Body of pancreas (tissue), 4 donors: ENCODE measurements at places on chromosomes 7 and 10. TPM values are rescaled to one million over a fixed set of nuclear protein-coding genes. Genes with fewer than 3 reads are reported as not detected.

The DIP2C gene
- total RNA-seq = 9.6 TPM

The CTAGE8 gene
- total RNA-seq = 3.4 TPM

The EPHB6 gene
- 37.1 TPM for total RNA-seq

- DNase-seq = peak; percentile 83
These were observed 47.7 kb upstream of the FGL2 start for GRCh38 chr7:77247206-77247850.

The LAMB1 gene
- total RNA-seq = 91.6 TPM

The ADGRA1 gene
- total RNA-seq = under 0.01 TPM

GRCh38 chr7:66183700-66184099 is 21.4 kb upstream of the TPST1 start:
- DNase-seq = no peak

- DNase-seq = no peak
These were observed 82.3 kb downstream of the HTR7 start for GRCh38 chr10:90775351-90776028.

DNA sequence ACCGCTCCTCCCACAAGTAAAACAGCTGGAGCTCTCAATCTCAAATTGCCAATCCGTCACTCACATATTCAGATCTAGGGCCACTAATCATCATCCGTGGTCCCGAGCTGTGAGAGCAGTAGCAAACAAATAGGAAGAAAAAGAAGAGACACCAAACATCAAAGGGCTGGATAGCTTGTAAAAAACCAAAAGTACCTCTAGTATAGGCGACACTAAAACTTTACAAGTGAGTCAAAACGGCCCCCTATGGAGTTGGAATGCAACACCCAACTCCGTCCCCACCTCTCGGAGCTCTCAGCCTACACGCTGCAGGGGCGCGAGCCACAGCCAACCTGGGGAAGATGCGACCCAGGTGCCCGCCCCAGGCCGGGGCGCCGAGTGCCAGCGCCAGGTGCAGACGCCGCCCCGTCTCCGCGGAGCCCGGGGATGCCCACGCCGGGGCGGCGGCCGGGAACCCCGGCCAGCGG is 581 bp downstream of the FAM3C start:
- peak; percentile 33 for DNase-seq

The PNLIP gene
- 12,294 TPM for total RNA-seq

GRCh38 chr10:72790216-72790990 is 98.5 kb downstream of the MCU start:
- no peak for DNase-seq

DNA sequence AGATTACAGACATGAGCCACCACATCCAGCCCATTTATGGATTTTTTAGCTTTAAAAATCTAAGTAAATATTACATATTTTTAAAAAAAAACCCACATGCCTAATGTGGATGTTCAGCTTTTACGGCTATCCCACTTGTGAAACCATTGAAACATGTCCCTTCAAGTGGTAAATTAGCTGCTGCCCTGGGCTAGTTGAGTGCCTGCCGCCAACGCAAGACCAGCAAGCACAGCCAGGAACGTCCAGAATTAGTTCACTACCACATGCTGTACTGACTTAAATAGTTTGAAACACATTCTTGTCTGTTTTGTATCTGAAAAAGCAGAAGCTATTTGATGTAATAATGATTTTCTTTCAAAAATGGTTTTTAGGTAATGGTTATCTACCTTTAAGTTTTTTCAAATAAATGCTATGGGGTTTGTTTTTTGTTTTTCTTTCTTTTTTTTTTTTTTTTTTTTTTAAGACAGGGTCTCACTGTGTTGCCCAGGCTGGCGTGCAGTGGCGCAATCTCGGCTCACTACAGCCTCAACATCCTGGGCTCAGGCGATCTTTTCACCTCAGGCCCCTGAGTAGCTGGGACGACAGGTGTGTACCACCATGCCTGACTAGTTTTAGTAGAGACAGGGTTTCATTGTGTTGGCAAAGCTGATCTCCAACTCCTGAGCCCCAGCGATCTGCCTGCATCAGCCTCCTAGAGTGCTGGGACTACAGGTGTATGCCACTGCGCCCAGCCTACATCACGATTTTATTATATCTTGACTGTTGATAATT is 57.0 kb downstream of the KLRG2 start:
- DNase-seq = no peak

The NXPH1 gene
- not detected for total RNA-seq

GRCh38 chr7:80284855-80285254 is 150.2 kb downstream of the GNAI1 start:
- DNase-seq = no peak

- DNase-seq = no peak
These were observed 57.0 kb downstream of the BRAF start for GRCh38 chr7:140867467-140868462.

GRCh38 chr10:3425261-3425660 is 252.7 kb upstream of the PITRM1 start:
- no peak for DNase-seq

- peak; percentile 61 for DNase-seq
These were observed 3.7 kb upstream of the DPYSL4 start for GRCh38 chr10:132183046-132183445.

The OPN1SW gene
- not detected for total RNA-seq

DNA sequence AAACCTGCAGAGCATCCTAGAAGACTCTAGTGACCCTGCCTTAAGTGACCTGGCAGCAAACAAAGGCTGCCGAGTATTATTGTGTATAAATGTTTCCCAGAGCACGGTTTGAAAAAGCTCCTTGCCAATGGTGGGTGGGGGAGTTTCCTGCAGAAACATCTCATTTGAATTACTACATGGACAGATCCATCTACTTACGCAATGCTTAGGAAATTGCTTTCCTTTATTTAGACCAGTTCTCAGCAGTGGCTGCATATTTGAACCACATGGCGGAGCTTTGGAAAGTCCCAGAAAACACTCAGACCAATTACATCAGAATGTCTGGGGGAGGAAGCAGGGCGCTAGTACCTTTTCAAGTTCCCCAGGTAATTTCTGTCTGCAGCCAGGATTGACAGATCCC is 560.9 kb downstream of the SDK1 start:
- DNase-seq = peak; percentile 36

- no peak for DNase-seq
These were observed 102.4 kb upstream of the SEMA3D start for GRCh38 chr7:85289279-85289678.

DNA sequence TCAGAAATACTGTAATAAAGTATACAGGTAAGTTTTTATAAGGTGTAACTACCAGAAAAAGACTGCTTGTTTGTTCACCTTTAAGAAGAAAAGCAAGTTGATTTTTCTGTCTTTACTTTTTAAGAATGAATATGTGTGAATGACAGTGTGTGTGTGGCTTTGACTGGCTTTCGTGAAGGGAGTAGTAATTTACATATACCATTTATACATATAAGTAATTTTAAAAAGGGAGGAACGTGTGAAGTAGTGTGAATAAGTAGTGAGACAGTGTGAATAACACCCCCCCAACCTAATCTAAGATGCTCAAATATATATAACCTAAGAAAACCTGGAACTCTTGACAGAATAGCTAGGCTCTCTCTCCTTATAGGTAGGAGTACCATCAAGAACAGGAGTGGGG is 33.2 kb downstream of the RBM33 start:
- no peak for DNase-seq

DNA sequence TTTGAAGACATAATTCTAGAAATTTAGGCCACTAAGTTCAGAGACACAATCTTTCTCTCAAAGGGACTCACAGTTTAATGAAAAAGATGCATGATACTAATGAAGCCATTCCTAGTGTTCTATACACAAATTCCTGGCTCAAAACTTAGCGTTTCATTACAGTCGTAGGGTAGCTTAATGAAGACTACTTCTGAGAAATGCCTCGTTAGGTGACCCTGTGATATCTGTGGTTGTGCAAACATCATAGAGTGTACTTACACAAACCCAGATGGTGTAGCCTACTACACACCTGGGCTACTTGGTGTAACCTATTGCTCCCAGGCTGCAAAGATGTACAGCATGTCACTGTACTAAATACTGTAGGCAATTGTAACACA is 488 bp upstream of the CHCHD3 start:
- DNase-seq = no peak

DNA sequence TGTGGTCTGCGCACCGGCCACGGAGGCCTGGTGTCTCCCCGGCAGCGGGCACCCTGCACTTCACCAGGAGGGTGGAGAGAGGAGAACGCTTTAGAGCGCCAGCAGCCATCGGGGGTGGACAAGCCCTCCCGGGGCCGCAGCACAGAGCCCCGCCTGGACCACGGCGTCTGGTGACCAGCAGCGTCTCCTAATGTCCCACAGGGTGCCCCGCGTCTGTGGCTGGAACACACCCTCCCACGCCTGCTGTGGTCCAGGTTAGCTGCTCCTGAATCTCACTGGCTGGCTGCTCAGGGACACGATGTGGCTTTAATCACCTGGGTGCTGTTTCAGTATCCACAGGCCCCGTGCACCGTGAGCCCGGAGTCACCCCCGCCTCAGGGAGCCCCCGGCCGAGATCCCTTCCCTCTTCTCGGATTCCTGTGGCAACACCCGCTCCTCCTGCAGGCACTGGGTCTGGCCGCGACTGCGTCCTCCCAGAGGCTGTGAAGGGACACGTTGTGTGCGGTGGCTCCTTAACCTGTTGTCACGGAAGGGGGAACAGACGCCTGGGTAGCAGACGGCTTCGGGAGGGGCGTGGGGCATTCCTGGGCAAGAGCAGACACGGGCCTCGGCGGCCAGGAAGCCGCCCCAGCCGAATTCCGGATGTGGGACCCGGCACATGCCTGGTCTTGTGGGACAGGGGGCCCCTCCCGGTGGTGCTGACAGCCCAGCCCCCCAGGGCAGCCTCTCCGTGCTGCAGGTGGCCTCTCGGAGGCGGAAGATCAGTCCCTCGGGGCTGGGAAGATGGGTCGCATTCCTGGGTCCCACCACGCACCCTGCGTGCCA is 78.9 kb downstream of the FOXL3 start:
- no peak for DNase-seq

The LEP gene
- 1.8 TPM for total RNA-seq

GRCh38 chr7:152568972-152569371 is 107.0 kb downstream of the XRCC2 start:
- no peak for DNase-seq

The SLC39A12 gene
- not detected for total RNA-seq

GRCh38 chr7:31805209-31805818 is 118.3 kb downstream of the PPP1R17 start:
- no peak for DNase-seq

DNA sequence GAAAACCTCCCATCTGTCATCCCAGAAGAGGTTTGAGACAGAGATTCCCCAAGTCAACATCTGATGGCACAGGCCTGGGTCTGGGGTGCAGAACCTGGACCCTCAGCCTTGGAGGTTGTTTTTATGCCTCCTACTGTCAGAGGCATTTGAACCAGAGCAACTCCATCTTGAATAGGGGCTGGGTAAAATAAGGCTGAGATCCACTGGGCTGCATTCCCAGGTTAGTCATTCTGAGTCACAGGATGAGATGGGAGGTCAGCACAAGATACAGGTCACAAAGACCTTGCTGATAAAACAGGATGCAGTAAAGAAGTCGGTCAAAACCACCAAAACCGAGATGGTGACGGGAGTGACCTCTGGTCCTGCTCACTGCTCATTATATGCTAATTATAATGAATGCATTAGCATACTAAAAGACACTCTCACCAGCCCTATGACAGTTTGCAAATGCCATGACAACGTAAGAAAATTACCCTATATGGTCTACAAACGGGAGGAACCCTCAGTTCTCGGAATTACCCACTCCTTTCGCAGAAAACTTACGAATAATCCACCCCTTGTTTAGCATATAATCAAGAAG is 92.0 kb downstream of the ITGA8 start:
- no peak for DNase-seq

DNA sequence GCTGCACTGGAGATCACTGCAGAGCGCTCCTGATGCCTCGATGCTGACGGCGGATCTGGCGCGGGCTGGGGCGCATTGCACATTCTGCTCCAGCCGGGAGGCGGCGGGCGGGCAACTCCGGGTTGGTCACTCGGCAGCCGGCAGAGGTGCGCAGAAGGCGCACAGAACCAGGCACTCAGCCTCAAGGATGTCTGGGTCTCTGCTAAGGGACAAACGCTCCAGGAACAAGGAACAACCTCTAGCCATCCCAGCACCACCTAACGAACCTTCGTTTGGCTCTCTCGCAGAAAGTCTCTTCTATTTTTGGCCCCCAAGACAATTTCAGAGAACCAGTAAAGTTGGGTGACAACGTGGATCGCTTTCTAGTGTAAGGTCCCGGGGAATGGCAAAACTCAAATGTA is 254.6 kb downstream of the OTUD1 start:
- peak; percentile 22 for DNase-seq

GRCh38 chr10:20890491-20891337 is 6.4 kb downstream of the NEBL start:
- no peak for DNase-seq

DNA sequence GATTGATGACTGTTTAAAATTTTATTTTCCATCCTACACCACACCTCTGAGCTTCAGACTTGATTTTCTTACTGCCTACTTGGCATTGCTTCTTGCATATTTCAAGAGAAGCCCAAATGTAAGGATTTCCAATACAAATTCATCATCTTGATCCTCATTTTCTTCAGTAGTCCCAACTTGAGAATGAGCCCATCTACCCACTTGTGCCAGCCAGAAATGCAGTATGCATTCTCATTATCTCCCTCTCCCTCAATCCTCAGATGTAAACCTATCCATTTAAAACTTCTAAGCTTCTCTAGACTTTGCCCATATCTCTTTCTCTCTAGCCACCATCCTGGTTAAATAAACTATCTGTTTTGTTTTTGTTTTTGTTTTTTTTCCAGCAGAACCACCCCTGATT is 22.4 kb upstream of the EGFR start:
- DNase-seq = no peak

The POT1 gene
- total RNA-seq = 3.3 TPM
